ENCODE measurements at places on chromosomes 12 and 14. TPM values are rescaled to one million over a fixed set of nuclear protein-coding genes. Genes with fewer than 3 reads are reported as not detected.
A peak's percentile ranks its signal among the peaks of the same experiment; 100 is the strongest.

GRCh38 chr12:120228041-120228290, 27.1 kb upstream of the RPLP0 start:
- DNase-seq, result no peak

GRCh38 chr12:88247241-88247643, 105.1 kb downstream of the TMTC3 start:
- DNase-seq, result no peak

- DNase-seq, result no peak
Observed at GRCh38 chr12:110669193-110669502, 19.8 kb downstream of the HVCN1 start.

- no peak for DNase-seq
Observed at GRCh38 chr14:100137173-100137572, 22.3 kb downstream of the DEGS2 start.

- peak; percentile 59 for DNase-seq
Observed at GRCh38 chr12:46933947-46934346, 108.2 kb upstream of the SLC38A4 start.

DNA sequence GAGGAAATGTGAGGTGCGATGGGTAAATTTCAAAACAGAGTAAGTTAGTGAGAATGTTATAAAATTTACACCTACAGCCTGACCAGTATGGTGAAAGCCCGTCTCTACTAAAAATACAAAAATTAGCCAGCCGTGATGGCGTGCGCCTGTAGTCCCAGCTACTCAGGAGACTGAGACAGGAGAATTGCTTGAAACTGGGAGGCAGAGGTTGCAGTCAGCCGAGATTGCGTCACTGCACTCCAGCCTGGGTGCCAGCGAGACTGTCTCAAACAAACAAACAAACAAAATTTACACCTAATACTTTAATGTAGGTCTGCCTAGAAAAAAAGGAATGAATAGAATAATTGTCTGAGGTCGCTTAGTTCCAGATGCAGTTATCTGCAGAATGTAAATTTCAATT, 37.6 kb downstream of the SLC2A14 start:
- DNase-seq, result no peak

DNA sequence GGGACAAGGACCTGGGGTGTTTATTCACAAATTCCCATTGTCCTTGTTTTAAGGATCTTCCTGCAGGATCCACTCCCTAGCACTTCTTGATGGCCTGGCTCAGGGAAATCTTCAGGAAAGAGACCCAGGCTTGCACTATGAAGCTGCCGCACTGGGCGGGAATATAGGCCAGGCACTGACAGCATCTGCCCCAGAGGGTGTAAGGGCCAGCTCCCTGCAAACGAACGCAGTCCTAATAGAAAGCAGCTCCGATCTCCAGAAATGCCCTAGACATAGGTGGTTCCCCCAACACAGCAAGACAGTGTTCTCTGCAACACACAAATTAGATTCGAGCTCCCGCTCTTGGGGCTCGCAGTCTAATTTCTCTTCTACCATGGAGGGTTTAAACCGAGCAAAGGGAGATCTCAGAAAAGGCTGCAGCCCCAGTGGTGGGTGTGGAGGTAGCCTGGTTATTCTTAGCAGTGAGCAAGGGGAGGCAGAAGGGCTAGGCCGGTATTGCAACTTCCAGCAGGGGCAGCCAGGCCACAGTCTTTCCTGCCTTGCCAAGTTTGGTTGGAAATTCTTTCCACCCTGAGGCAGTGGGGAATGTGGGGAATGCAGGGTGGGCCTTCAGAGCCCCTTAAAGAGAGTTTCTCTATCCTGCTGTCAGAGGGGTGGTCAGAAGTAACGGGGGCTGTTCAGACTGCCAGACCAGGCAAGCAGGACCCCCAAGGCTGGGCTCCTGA, 16.1 kb upstream of the WSCD2 start:
- DNase-seq, result peak; percentile 81

DNA sequence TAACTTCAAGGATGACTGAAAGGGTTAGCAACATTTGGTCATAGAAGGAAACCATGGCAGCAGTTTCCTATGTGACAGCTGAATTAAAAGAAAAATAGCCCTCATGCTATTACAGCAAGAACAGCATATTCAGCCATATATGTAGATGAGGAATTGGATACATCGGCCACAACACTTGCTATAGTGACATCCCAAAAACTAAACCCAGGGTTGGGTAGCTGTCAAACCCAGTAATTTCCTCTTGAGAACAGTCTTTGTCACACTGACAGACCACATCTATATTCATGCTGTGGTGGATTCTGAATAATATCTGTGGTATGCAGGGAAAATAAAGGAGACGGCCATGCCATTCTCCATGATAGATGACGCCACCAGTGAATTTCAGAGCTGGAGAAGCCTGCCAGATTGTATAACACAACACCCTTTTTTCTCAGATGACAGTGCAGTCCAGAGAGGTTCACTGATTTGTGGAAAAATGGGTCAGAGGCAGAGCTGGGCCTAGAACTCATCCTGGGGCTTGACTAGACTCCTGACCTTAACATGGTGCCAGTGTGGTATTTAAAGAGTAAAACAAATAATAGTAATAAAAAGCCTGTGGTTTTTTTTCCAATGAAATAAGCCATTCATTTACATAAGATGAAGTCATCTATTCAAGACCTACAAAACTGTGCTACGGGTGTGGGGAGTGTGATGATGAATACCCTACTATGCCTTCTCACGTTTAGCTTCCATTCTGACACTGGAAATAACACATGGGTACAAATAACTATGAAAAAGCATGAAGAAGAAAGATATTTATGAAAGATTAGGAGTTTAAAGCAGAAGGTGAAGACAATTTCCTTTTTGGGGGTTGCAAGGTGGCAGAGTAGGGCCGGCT, 32.3 kb downstream of the EFCAB11 start:
- no peak for DNase-seq

DNA sequence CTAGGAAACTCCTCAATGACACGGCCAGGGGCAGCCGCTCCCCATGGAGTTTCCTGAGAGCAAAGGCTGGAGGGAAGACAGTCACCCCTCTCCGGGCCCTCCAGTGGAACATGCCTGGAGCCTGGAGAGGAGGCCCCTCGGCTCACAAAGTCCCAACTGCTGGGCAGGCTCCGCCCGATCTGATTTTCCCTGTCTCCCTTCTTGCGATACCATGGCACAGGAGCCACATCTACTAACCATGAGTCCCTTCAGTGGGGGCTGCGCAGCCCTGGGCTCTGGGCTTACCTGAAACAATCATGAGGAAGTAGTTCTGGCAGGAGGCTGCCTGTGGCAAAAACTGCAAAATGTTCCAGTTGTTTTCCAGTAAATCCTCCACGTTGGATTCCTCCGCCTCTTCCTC, 15.3 kb downstream of the P2RX2 start:
- no peak for DNase-seq

DNA sequence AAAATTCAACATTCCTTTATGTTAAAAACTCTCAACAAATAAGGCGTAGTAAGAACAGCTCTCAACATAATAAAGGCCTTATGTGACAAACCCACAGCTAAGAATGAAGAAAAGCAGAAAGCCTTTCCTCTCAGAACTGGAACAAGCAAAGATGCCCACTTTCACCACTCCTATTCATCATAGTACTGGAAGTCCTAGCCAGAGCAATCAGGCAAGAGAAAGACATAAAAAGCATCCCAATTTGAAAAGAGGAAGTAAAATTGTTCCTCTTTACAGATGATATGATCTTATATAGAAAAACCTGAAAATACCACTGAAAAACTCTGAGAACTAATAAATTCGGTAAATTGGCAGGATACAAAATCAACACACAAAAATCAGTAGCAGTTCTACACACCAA, 52.1 kb downstream of the STON2 start:
- no peak for DNase-seq

- peak; percentile 89 for DNase-seq
Observed at GRCh38 chr14:50670196-50670865, 2.2 kb upstream of the SAV1 start.

- DNase-seq, result no peak
Observed at GRCh38 chr12:94289461-94290312, 141.3 kb downstream of the PLXNC1 start.

GRCh38 chr12:117518594-117519270, 157.3 kb upstream of the NOS1 start:
- DNase-seq, result no peak

DNA sequence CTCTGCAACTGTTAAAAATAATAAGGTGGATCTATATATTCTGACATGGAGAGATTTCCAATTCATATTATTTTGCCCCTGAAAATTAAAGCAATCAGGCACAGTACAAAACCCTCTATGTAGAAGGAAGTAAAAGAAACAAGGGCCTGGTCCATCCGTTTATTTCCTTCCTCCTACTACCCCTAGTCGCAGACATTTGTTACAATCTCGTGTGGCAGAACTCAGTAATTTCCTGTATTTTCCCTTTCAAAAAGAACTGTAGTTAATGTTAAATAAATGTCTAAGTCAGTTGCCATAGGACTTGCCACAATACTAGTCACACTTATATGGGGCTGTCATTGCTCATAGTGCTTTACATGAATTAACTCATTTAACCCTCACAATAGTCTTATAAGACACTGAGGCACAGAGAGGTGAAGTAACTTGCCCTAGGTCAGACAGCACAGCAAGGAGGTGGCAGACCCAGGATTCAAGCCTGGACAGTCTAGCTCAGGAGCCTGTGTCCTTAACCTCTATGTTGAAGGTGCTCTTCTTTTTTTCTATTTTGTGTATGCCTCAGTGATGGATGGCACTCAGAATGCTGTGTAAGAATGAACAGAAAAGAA, 24.2 kb downstream of the NINJ2 start:
- no peak for DNase-seq

DNA sequence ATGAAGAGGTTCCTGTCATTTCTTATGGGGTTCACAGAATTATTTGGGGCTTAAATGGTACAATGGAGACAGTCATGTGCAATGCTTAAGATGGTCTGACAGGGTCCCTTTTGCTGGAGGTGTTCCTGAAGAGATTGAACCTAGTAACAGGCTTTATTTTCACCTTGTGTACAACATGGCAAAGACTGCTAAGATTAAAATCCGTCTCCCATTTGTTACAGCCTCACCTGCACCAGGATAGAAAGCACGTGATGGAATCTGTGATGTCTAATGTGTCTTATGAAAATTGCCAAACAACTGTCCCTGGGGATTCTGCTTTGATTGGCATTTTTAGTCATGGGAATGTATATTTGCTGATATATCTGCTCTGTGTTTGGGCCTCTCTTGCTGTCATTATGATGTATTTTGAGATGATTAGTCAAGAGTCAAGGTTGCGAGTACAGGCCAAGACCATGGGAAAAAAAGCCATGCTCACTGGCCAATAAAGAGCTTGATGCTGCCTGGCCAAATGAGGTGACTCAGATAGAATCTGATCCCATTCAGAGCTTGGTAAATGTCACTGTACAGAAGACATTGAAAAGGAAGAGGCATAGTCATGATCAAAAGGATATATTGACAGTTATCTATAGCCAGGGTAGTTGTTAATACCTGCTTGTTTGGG, 96.1 kb downstream of the FLRT2 start:
- no peak for DNase-seq

DNA sequence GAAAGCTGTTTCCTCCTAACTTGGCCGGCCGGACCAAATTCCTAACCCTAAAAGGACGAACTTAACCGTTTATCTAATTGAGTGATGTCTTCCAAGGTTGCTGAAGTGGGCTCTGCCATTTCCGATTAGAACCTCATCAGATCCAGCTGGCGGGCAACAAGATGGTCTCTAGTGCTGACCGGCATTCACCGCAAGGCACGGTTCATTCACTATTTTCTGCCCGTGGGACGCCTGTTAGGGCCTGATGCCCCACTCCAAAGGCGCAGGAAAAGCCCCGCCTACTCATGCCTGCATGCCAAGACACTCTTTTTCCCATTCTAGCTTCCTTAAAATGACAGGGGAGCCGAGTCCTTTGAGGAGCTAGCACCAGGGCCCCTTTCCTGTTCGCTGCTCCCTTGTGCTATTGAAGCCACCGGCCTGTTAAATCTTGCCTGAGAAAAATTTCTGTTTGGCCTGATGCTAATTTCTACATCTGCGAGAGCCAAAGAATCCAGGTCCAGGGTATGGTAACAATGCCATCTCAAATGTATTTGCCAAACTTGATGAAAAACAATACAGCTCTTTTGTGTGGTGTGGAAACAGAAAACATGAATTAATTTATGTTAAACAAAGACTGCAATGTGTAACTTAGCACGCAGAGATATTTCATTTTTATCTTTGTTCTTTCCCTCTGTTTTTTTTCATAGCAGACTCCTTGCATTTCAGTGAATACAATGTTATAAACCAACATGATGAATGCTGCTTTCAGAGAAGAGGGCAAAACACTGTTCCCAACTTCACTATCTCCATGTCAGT, 1071.2 kb upstream of the USP15 start:
- DNase-seq, result peak; percentile 3

GRCh38 chr14:60095781-60096450, 4.2 kb downstream of the PCNX4 start:
- no peak for DNase-seq

- no peak for DNase-seq
Observed at GRCh38 chr14:66884149-66884548, 305.1 kb upstream of the GARIN2 start.

GRCh38 chr12:74456431-74456830, 81.2 kb upstream of the ATXN7L3B start:
- no peak for DNase-seq

GRCh38 chr12:61676520-61676919, 583.7 kb upstream of the USP15 start:
- DNase-seq, result no peak

DNA sequence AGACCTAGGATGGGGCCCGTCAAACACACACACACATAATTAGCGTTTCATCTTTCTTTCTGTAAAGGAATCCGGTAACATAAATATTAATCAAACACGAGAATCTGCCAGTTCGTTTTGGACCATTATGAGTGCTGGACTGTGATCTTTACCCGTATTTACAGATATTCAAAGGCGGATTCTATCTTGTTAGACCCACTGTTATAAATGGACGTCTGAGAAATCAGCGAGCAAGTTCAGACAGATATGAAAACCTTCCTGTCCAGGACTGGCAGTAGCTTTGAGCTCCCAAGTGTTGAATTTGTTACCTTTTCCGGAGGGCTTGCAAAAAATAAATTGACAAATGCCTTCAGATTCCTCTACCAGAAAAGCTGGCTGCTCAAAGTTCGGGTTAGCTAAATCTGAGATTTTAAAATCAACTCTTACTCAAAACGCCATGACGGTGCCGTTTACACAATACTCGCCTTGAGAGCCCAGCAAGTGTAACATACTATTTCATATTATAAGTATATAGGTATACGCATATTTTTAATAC, 27.6 kb downstream of the BCL11B start:
- DNase-seq, result no peak

DNA sequence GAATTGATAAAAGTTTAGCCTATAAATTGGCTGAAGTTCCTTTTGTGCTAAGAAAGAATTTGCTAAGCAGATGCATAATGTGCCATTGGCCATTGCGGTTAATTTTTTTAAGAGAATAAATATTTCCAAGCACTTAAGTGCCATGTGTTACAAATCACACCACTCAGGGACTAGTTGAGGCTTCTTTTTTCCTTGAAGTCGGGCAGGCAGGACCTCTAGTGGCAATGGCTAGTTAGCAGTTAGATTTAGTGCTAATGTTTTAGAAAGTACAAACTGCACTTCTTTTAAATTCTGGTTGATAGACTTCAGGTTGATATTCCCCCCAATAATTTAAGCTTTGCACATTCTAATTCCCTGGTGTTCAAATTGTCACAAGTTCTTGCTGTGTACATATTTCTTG, 294.3 kb downstream of the APAF1 start:
- DNase-seq, result peak; percentile 75

GRCh38 chr12:9363145-9363544, 154.9 kb upstream of the PZP start:
- no peak for DNase-seq

- DNase-seq, result no peak
Observed at GRCh38 chr14:97036086-97036852, 239.1 kb downstream of the VRK1 start.

Gene NGB
- total RNA-seq, result 1.0 TPM

Gene EGLN3
- 42.9 TPM for total RNA-seq

Gene DCN
- total RNA-seq, result not detected

Gene BEGAIN
- total RNA-seq, result 6.6 TPM

Gene EXOC5
- total RNA-seq, result 69.3 TPM

Gene ZNF641
- 7.2 TPM for total RNA-seq
